AML-193 (cell line): ENCODE measurements at places on chromosomes 3 and 15.

DNA sequence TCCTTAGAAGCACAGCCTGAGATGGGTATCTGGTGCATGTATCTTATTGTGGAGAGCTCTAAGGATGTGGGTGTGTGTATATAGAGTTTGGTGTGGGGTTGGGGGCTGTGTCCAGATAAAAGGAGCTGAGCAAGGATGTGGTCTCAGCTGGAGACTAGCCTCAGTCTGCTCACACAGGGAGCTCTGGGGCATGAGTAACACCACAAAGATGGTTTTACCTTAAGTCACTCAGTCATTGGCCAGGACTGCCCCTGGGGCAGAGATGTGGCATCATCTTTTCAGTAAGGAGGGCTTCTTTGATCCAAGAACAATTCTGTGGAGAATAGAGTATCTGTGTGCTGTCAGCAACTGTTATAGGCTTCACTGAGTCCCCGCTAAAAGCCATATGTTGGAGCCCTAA is 163.4 kb upstream of the NUDT16 start:
- no peak for DNase-seq

- DNase-seq = no peak
Observed at GRCh38 chr15:41597787-41598186, 38.8 kb downstream of the TYRO3 start.

DNA sequence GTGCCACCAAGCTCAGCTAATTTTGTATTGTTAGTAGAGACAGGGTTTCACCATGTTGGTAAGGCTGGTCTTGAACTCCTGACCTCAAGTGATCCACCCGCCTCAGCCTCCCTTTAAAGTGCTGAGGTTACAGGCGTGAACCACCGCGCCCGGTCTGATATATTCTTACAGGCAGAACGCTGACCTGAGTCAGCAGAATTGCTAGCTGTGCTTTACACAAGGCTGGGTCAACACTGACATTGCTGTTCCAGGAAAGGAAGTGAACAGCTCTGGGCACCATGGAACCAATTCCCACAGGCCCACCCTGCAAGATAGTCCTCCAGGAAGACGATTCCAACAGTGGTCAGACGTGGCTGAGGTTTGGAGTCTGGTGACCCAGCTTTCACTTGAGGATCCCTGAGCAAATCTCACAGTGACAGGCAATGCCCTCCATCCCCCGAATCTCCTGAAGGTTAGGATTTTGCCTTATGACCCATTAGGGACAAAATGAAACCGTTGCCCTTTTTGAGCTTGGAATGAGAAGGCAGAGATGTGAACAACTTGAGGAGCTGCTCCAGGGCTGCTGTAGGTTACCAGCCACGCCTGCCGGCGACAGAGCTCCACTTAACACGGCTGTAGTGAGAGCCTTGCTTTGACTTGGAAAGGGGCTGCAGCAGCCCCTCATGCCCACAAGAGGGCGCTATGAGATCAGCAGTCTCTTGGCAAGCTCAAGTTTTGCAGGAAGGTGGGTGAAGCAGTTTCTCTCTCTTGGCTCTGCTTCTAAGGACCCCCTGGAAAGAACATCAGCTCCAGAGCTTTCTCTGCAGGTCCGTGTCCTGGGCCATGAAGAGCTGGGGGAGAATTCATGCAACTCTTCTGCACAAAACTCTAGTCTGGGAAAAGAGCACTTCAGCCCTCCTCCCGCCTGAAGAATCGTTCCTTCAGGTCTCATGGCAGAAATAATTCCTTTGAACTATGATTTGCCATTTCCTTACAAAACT is 74.1 kb downstream of the SENP2 start:
- peak; percentile 77 for DNase-seq

GRCh38 chr3:23129817-23130216 is 73.3 kb upstream of the UBE2E2 start:
- no peak for DNase-seq

DNA sequence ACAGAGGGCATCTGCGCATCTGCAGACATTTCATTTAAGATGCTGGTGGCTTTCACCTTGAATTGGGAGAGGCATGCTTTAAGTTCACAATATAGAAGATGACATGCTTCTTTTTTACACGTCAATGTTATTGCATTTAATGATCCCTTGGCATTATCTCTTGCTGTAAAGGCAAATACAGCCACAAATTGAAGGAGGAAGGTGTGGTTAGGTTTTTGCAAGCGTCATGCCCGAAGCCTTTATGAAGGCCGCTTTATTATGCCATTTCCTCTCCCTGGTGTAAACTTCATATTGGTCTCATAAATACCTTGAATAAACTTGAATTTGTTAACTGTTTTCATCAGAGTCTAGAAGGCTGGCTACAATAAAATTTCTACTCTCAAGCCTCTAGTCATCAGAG is 212.7 kb downstream of the PDZRN3 start:
- DNase-seq = no peak

GRCh38 chr15:61049934-61050333 is 179.2 kb downstream of the RORA start:
- DNase-seq = no peak

DNA sequence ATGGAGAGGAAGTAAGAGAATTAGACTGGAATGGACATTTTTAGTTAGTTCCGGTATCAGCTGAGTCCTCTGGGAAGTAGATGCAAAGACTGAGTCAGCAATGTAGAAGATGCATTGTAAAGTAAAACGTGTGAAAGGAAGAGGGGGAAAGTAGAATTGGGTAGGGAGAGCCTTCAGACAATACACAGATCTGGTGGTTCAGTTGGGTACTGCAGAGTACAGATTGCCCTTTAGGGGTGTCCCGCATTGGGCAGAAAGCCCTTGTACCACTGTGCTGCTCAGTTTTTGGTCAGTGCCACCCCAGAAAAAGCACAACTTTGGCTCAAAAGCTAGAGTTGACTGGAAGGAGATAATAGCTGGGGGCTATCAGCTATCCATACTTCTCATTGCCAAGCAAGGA is 247.4 kb downstream of the KBTBD8 start:
- DNase-seq = no peak

GRCh38 chr3:100319951-100320350 is 14.6 kb upstream of the NIT2 start:
- DNase-seq = no peak

DNA sequence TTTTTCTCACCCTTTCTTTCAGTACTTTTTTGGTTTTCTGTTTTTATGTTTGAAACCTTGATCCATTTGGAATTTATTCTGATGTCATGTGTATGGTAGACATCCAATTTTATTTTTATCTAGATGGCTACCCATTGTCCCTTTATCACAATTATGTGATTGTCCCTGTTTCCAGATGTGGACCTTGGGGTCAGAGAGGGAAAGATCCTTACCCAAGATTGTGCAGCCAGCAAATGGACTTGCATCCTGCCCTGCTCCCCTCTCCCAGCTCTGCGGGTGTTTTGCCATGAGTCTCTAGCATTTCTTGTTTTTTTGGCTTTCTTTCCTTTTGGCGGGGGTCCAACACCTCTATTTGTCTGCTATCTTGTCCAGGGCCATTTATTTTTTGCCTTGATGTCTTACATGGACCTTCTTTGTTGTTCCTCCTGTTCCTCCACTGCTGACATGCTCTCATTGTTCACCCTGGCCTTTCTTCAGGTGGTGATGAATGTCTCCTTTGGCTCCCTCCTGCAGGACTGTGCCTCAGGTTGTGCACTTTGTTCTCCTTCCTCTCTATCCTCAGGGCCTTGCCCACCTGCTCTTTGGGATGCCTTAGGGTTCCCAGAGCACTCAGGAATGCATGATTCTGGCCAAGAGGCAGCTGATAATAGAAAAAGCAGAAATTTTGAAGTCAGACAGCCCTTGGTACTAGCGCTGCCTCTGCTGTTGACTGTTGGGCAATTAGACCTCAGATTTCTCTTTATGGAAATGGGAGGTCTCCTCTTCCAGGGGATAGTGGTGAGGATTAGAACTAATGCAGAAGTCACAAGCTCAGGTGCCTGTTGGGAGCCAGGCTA is 84.3 kb downstream of the EEFSEC start:
- no peak for DNase-seq

GRCh38 chr3:129014148-129014547 is 13.0 kb downstream of the EFCC1 start:
- DNase-seq = no peak

- DNase-seq = no peak
Observed at GRCh38 chr3:127037021-127037400, 54.1 kb downstream of the PLXNA1 start.

DNA sequence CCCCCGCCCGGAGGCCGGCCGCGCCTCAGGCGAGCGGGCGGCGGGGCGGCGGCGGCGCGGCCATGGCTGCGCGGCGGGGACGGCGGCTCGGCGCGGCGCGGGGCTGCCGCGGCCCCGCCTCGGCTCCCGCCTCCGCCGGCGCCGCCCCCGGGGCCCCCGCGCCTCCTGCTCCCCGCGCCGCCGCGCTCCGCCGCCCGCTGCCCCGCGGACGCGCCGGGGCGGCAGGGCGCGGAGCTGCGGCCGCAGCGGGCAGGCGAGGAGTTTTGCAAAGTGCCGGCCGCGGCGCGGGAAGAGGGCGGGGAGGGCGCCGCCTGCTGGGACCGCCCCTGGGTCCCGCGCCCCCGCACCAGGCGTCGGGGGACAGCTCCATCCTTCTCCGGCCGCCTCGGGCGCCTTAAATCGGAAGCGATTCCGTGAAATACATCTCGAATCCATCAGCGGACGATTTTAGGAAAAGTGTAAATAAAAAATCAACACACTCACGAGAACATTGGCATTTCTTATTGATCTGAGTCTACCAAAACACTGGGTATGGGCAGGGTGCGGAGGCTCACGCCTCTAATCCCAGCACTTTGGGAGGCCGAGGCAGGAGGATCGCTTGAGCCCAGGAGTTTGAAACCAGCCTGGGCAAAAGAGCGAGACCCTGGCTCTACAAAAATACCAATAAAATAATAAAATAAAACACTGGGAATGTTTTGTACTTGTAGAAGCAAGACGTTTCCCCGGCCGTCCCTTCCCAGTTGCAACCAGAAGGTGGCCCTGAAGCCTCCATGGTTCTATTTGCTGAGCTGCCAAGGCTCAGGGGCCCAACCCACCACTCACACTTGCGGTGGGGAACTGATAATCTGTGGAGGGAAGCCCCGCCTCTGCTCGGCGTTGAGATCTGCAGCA is 136.9 kb downstream of the NUP210 start:
- no peak for DNase-seq

DNA sequence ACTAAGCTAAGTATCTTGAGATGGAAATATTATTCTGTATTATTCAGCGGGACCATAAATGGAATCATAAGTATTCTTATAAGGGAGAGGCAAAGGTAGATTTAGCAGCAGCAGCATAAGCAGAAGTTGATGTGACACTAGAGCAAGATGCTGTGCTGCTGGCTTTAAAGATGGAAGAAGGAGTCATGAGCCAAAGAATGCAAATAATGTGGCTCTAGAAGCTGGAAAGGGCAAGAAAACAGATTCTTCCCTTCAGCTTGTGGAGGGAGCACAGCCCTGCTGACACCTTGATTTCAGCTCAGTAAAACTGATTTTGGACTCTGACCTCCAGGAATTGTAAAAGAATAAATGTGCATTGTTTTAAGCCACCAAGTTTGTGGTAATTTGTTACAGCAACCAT is 144.2 kb upstream of the ANKRD28 start:
- no peak for DNase-seq

DNA sequence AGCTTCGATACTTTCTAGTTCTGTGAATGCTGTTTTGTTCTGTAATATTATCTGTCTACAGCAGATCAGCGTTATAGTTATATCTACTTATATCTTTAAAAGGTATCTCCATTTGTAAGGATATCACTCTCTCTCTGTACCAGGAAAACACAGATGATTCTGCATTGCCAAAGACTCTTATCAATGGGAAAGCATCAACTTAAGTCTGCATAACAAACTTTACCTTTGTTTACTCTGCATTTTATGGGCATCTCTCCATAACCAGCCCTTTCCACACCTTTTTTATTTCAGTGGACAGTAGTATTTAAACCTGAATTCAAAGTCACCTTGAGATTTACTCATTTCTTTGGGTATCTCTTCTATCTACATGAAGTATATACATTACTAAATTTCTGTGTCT is 238.7 kb upstream of the GRM7 start:
- no peak for DNase-seq

- no peak for DNase-seq
Observed at GRCh38 chr3:44076221-44076829, 165.4 kb upstream of the TOPAZ1 start.

GRCh38 chr15:67303490-67304363 is 49.1 kb downstream of the IQCH start:
- peak; percentile 15 for DNase-seq

DNA sequence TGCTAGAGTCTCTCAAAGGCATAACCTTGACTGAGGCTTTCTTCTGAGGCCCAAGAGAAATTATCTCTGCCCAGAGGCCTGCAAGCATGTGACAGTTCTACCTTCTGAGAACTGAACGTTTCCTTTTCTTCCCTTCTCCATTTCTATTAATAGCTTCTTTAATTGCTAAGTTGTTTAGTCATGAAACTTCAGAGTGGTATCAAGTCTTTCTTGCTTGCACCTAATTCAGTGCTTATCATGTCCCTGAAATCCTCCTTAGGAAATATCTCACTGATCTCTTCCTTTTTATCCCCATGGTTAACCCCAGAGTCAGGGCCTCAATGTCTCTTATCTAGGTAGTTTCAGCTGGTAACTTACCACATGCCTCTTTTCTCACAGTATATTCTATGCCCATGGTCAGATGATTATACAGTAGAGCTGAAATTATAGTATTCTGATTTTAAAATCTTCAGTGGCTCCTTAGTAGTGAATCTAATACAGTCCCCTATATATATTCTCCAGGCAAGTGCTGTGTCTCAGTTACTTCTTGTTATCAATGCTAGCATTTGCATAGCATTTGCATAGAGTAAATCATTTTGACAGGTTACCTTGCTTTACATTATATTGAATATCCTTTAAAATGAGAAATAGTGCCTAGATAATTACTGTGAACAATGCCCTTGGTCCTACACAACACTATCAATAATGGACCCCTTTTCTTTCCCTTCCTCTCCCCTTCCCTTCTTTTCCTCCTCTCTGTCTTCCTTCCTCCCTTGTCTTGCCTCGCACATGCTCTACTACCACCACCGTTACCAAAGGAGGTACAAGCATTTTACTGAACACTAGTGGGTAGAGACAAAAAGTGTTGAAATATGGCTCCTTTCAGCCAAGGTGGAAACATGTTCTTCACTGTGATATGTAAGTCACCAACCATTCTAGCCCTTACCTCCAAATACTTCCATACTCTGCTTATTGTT is 33.0 kb downstream of the KBTBD8 start:
- no peak for DNase-seq

DNA sequence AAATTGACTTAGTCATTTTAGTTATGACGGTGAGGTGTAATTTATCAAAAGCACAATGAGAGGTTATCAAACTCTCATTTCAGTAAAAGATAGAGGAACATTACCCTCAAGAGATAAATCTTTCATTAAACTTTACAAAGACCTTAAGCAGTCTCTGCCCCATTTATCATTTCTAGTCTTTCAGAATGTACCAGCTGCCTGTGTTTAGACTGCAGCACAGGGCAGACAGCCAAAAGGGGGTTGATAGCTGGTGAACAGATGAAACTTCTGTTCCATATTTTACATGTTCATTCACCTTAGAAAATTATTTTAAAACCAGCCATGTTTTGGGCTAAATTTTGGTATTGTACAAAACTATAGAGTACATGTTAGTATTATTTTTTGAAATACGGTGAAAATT is 514.6 kb upstream of the CNTN3 start:
- no peak for DNase-seq

DNA sequence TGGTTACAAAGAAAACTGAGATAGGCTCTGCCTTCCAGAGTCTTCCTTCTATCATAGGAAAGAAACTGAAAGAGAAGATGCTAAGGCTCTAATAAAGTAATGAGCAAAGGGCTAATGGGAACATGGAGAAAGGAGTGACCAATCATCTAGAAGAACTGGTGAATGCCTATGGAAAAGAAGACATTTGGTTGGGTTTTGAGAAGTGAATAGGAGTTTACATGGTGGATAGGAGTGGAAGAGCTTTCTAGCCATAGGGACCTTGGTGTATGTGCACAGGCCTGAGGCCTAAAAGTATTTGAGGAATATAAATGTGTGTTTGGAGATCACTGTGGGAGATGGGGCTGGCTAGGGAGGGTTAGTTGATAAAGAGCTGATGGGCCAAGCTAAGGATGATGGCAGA is 6.8 kb downstream of the LPP start:
- DNase-seq = no peak
